ENCODE measurements at places on chromosomes 4 and X.

GRCh38 chr4:111128327-111128726 is 505.4 kb upstream of the PITX2 start:
- DNase-seq, result peak; percentile 7

GRCh38 chr4:55172694-55173287 is 47.4 kb upstream of the KDR start:
- no peak for DNase-seq

DNA sequence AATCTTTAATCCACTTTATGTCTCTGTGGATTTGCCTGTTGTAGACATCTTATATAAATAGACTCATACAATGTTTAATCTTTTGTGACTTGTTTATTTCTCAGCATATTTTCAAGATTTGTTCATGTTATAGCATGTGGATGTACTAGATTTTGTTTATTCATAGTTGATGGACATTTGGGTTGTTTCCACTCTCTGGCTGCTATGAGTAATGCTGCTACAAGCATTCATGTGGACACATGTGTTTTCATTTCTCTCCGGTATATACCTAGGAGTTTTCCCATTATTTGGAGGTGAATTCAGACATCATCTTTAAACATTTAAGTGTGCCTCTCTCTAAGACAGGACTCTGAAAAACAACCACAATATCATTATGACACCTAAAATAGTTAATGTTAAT is 2.3 kb downstream of the IKBKG start:
- no peak for DNase-seq

- peak; percentile 67 for DNase-seq
Measured at GRCh38 chr4:121370729-121371325, 10.0 kb downstream of the QRFPR start.

Measured in NAMALWA (cell line).